Epithelial cell of esophagus (primary cell): ENCODE measurements at places on chromosomes 13 and 19.

- no peak for DNase-seq
These were observed 82.2 kb downstream of the EDNRB start for GRCh38 chr13:77836423-77836822.

- no peak for DNase-seq
These were observed 3.0 kb upstream of the APC2 start for GRCh38 chr19:1446713-1447481.

DNA sequence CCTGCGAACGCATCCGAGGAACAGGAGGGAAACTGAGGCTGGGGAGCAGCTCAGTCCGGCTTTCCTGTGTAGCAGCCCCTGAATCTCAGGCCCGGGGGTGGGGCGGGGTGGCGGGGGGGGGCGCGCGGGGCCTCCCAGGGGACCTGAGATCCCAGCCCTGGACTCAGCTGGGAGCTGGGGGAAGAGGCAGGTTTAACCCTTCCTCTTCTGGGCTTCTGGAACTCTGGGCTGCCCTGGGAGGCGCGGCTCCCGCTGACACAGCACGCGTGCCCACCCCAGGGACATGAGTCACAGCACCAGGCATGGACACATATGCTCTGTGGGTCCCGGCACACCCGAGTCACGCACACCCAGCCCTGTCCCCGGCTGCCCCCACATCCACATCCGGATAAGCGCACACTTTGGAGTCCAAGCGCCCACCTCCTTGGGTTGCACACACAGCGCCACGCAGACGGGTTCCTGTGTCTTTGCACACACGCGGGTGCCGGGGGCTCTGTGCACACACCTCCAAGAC, 3.5 kb upstream of the CIRBP start:
- peak; percentile 57 for DNase-seq

GRCh38 chr19:51514866-51515481, 13.4 kb upstream of the SIGLEC12 start:
- DNase-seq, result peak; percentile 62

DNA sequence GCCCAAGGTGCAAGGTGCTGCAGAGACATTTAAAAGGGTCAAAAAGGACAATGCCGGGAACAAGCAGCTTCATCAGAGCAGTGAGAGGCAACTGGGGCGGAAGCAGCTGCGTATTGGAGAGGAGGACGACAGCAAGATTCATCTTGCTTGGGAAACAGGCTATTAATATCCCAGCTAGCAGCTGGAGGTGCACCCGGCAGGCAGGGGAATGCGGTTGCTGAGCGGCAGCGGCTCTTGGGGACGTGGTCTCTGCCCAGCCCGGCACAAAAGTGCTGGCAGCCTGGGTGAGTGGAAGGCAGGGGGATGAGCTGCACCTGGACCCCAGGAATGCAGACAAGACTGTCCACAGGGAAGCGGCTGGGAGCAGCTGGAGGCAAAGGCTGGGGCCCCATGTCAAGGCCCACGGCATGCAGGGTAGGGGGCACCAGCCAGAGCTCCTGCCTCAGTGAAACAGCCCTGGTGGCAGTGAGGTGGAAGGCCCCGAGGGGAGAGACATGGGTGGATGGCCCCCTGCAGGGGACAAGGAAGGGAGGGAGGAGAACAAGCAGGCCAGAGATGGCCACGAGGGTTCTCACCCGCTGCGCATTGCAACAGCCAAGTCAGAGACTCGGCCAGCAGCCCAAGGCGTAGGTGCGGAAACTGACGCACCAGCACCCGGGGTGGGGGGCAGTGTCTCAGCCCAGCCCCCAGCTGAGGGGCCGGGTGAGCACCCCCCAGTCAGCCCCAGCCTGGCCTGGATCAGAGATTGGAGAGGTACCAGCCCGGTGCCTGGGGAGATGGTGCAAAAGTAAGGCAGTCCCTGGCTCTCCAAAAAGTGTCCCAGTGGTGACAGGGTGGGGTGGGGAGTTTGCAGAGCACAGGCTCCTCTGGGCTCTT, 34.4 kb downstream of the PEPD start:
- no peak for DNase-seq

DNA sequence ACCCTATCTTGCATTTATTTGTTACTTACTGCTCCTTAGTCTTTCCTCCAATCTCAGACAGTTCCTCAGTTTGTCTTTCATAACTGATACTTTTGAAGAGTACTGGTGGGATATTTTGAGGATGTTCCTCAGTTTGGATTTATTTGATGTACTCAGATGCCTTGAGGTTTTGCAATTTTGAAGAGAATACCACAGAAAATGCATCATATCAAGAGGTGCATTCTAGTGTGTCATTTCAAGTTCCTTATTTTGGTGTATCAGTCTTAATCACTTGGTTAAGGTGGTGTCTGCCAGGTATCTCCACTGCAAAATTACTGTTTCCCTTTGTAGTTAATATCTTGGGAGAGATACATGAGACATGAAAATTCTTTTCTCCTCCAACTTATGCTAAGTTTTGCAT, 75.1 kb downstream of the URI1 start:
- DNase-seq, result no peak

GRCh38 chr13:102309110-102309509, 92.7 kb downstream of the FGF14 start:
- peak; percentile 46 for DNase-seq

- DNase-seq, result peak; percentile 34
These were observed 39.2 kb downstream of the TNFRSF19 start for GRCh38 chr13:23609414-23609760.

DNA sequence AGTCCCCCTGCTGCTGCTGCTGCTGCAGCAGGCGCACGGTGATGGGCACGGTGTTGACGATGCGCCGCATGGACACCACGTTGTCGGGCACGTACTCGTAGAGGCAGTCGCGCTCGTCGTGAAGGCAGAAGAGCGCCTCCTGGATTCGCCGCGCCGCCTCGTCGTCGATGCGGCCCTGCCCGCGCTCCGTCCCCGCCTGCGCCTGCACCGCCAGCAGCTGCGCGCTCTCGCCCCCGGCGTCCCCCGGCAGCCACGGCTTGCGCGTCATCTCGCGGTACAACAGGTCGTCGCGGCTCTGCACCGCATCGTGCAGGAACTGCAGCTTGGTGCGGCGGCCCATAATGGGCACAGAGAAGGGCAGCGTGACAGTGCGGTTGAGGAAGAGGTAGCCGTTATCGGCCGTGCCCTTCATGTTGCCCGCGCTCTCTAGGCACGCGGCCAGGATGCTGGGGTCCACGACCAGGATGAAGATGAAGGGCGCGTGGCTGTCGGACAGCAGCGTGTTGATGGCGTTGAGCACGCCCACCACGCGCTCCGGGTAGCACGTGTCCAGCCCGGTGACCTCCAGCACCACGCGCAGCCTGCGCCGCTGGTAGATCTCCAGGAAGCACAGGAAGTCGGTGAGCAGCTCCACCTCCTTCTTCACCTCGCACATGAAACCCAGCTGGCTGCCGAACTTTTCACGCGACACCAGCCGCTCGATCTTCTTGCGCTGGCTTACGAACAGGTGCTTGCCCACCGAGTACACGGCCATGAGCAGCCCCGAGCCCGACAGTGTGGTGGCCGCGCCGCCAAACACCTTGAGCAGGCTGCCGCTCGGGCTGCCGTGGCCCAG, 8.1 kb downstream of the NKPD1 start:
- DNase-seq, result peak; percentile 48

DNA sequence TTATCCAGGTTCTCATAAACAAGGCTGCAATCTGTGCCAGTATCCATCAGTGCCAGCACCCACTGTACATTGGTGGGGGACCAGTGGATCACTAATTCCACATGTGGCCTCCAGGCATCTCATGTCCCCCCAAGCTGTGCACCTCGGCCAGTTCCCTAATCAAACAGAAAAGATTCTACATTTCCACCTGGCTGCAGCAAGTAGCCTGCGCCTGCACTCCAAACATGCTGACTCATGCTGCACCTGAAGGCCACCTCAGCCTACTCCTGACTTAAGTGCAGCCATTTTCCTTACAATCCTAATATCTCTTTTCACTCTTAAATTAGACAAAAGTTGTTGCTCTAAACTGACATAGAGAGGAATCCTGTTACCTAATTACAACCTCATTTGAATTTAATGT, 729.4 kb upstream of the MIR17HG start:
- peak; percentile 27 for DNase-seq

GRCh38 chr19:35265900-35266519, 2.8 kb upstream of the USF2 start:
- DNase-seq, result no peak

- peak; percentile 10 for DNase-seq
These were observed 28.4 kb upstream of the SOHLH2 start for GRCh38 chr13:36242761-36243160.

GRCh38 chr19:10295305-10295846, 5.6 kb downstream of the ICAM5 start:
- no peak for DNase-seq

DNA sequence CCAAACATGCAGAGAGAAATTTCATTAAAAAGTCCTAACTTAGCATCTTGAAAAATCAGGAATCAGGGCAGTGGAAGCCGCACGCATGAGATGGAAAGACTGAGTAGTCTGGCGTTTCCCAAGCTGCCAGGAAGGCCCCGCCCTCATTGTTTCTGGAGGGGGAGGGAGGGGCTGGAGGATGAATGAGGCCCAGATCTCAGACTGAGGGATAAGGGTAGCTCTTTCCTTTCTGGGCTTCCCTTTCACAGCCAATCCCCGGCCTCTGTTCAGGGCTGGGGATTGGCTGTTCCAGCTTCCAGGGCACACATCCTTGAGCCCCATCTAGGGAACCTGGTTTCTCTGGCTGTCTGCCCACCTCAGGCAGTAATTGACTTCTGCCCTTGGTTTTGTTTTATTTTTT, 7.3 kb downstream of the C19orf53 start:
- peak; percentile 80 for DNase-seq

GRCh38 chr19:30884146-30884812, 465.0 kb downstream of the TSHZ3 start:
- no peak for DNase-seq

GRCh38 chr19:40365010-40365409, 16.5 kb downstream of the PLD3 start:
- no peak for DNase-seq

- no peak for DNase-seq
These were observed at the start of gene CDX2 for GRCh38 chr13:27969082-27969865. CDX2 (minus strand) TSS chr13:27969315; CDS start chr13:27969006, 309 bp downstream.

DNA sequence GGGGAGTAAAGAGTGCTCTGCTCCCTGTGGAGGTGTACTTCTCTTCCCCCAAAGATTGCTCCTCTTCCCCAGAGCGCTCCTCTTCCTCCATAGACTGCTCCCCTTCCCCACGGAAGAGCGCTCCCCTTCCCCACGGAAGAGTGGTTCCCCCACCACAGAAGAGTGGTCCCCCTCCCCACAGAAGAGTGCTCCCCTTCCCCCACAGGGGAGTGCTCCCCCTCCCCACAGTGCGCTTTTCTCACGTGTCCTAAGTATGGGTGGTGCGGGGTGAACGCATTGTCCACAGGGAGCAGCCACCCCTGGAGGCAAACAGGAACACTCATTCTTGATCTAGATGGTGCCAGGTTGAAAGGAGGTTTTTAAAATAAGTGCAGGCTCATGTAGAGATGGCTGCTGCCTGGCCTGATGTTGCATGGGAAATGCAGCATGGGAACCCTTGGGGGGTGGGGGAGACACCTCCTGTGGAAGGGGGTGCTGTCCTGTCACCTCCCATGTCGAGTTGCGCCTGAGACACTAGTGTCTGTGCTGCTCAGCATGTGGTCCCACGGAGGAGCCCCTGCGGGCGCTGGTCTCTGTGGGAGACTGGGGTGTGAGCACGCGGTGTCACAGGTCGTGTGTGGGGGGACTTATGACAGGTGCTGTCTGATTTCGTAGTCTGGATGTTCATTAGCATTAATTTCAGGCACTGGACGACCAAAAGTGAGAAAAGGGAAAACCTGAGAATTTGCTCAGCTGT, 52.2 kb downstream of the ATP11A start:
- no peak for DNase-seq

DNA sequence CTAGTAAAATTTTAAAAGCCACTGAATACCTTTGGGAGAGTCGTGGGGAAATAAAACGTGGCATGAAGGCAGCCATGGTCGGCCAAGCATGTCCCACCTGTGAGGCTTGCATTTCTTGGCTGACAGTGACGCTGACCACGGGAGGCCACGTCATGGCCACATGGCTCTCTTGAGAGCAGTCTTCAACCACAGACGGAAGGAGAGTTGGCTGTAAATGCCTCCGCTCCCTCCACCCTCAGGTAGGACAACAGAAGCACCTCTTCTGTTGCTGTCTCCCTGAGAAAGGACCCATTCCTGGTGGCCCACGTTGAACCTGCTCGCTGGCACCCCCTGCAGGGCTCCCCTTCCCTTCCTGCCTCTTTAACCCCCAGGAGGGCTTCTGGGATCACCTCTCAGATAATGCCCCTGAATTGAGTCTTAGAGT, 10.6 kb upstream of the LRRC25 start:
- no peak for DNase-seq

GRCh38 chr19:49953416-49953815, 7.6 kb downstream of the SIGLEC11 start:
- DNase-seq, result no peak

DNA sequence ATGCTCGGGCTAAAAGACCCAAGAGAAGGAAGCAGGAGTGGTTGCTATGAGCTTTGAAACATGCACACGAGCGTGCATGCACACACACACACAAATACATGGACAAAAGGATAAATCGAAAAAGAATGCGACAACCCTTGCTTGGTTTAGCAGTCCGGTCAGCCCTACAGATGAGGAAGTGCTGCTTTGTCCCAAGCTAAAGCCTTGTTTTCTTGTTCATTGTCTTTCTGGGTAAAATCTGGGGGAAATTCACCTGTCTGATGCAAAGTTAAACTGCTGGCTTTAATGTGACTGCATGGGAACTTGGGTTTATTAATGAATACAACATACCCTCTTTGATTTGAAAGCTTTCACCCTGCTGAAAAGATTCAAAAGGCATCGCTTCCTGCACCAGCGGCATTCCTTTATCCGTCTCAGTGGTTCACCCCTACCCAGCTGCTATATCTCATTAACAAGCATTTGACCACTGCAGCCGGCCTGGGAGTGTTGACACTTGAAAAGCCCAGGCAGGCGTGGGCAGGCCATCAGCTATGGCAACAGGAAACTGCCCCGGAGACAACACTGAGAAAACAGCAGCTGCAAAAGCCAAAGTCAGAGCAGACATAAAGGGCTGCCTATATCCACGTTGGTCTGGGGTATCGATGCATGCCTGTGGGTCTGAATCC, 301.7 kb downstream of the NDFIP2 start:
- peak; percentile 64 for DNase-seq

DNA sequence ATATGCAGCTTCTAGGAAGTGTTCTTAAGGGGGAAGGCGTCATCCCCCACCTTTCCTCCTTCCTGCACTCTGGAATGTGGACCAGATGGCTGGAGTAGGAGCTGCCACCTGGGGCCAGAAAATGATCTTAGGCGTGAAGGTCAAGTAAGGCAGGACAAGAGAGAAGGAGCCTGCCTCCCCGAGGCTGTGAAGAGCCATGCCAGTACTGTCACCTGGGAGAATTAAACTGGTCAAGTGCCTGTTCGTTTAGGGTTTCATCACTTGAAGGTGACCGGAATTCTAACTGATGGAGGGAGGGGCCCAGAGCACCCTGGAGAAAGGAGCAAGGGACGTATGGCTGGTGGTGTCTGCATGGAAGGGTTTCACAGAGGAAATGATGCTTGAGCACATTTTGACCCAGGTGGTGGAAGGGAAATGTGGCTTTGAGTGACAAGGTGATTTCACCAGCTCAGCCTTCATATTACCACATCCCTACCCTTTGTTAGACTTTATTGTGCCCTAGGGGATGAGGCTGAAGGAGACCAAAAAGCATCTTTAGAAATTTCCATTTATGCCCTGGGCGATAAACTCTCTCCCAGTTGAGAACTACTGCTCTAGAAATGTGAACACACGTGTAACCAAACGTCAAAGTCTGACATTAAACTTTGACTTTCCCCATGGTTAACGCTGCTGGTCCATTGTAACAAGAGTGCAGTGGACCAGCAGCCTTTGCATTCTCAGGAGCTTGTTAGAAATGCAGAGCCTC, 37.5 kb downstream of the PPP2R1A start:
- DNase-seq, result no peak
